ENCODE measurements at places on chromosomes 3 and 15.
A peak's percentile ranks its signal among the peaks of the same experiment; 100 is the strongest.

- no peak for DNase-seq
Observed at GRCh38 chr15:78208887-78209645, 25.3 kb downstream of the ACSBG1 start.

DNA sequence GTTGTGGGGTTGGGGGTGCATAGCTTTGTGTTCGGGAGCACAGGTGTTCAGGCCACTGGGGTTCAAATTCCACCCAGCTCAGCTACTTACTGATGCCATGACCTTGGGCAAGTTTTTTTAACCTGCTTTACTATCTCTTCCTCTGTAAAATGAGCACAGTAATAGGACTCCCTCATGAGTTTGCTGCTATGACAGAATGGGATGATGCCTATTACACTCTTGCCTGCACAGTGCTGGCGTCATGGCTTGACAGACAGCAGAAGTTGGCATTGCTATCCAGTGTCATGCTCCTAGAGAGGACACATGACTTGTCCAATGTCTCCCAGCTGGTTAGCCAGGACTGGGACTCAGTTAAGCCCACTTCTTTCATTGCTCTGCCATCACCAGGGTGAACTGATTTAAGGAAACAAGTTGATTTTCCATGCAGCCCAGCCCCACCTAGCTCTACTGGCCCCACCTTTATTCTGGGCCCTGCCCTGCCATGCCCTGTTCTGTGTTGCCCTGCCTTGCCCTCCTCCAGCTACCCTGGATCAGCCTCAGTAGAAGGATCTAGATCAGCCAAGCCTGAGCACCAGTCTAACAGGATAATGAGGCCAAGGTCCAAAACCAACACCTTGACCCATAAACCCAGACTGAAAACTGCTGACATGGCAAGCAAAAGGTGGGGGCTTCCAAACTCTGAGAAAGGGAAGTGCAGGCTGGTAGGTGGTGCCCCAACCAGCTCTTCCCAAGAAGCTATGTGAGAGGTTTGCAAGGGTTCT is 155.8 kb upstream of the ATP11B start:
- DNase-seq, result no peak

DNA sequence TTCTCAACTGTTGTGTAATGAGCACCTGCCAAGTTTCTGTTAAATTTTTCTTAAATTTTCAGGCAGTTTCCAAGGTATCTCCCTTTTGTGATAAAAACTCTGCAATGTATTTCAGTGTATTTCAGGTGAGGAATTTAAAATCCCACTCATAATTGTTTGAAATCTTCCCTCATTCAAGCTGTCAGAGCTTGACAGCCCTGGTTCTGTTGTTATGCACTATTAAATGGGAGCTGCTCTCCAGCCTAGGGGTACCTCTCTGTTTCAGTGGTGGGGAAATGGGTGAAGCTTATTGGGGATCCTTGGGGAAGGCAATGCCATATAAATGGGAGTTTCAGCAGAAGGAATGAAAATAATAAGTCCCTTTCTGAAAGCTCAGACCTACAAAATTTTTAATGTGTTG is 178.0 kb upstream of the TMCO5A start:
- DNase-seq, result no peak

DNA sequence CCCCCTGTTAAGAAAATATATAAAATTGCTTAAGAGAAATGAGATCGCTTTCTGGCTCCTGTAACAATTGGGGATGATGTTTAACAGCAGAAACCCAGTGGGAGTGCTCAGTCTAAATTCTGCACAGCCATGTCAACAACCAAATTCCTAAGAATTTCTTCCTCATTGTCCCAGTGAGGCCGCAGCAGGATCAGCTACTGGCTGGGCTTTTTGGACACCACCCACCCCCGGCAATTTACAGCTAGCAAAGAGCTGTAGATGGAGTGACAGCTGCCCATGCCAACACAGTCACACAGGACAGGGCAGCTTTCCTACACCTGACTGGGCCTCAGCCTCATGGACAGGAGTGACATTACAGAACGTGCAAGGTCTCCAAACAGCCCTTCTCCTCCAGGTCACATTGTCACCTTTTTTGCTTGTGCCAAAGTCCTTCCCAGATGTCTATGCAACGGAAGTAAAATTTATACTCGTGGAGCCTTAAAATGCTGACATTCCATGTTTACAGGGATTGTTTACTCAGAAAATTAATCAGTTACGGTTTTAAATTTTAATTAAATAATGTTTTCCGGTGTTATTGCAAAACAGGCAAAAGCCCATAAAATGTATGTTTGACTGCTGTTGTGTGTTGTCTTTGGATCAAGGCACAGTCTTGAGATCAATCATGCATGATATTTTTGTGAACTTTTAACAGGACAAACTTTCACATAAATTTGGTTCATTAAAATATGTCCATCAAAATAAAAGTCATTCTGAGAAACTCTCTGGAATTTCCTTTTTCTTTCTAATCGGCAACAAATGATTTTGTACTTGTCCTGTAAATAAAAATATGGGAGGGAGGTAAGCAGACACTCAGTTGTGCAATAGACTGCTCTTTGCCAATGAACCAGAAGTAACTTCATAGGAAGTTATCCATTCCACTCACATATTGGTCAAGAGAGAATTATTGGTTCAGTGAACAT is 943.2 kb downstream of the MCTP2 start:
- no peak for DNase-seq

- DNase-seq, result no peak
Observed at GRCh38 chr3:6549296-6549695, 311.6 kb upstream of the GRM7 start.

- peak; percentile 9 for DNase-seq
Observed at GRCh38 chr3:185176750-185177359, 24.0 kb upstream of the C3orf70 start.

DNA sequence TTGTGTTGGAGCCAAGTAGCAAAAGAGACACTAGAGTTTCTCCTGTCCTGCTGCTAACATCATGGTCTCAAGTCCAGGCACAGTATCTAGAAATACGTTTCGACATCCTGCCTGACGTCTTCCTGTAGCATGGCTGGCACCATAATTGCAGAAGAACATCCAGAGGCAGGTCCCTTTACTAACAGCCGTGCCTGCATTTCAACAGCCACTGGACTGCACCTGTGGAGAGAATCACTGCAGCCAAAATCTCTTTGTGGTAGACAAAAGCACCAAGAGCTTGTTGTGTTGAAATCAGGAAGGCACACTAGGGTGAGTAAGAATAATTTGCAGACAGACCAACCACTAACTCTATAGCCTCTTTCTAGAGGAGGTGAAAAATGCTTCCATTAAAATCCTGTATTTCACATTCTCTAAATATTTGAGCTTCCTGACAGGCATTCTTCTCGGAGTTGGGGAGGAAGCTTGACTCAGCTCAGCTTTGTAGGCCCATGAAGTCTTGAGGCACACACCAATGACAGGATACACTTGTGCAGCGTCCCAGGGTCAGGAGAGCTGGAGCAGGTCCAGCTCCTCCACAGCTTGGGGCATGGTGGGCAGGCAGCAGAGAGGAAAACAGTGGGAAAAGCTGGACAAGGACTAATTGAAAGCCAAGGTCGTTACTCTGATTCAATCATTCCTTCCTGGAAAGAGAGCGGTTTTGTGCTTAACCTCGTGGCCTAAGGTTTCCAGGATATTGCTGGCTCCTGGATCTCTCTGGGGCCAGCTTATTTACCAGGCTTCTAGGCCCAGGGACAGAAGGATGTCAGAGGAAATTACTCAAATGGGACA is 244.9 kb downstream of the FAM43A start:
- no peak for DNase-seq

DNA sequence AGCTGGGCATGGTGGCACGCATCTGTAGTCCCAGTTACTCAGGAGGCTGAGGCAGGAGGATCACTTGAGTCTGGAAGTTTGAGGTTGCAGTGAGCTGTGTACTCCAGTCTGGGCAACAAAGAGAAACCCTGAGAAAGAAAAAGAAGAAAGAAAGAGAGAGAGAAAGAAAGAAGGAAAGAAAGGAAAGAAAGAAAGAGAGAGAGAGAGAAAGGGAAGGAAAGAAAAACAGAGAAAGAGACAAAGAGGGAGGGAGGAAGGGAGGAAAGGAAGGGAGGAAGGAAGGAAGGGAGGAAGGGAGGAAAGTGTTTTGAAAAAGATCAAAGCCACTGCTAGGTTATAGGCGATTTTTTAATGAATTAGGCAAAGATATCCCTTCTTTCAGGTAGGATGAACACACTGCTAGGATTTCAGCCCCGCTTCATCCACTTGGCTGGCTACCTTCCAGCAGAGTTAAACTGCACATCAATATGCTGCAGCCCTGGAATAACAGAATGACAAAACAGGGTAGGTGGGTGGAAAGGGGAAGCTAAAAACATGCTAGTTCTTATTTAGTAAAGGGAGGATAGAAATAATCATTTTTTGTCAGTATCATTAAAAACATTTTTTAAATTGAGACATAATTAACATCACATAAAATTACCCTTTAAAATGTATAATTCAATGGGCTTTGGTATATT is 12.8 kb upstream of the PPARG start:
- DNase-seq, result no peak

Measured in CD4-positive, alpha-beta T cell treated with Interleukin-6 for 4 hours (primary cell).